ENCODE measurements at places on chromosomes 7 and 10.

DNA sequence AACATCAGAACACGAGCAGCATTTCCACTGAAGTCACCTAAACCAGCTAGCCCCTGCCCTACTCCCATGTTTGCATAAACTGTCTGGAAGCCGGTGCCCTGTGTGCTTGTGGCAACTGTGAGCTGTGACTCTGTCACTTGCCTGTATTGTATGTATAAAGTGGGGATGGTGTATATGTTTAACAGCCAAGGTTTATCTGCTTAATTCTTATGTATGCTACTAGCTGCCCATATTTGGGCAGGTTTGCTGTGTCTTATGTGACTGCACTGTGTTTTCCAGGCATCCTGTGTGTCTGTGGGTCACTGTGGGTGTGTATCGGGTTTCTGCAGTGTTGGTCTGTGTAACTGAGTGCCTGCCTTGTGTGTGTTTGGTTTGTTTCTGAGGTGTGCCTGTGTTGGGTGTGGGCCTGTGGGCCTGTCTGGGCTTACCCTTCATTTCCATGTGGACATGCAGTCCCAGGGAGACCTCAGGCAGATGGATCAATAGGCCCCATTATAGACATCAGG is 9.3 kb downstream of the LBX1 start:
- no peak for DNase-seq

GRCh38 chr7:7996568-7996967 is 28.0 kb downstream of the GLCCI1 start:
- DNase-seq, result no peak

DNA sequence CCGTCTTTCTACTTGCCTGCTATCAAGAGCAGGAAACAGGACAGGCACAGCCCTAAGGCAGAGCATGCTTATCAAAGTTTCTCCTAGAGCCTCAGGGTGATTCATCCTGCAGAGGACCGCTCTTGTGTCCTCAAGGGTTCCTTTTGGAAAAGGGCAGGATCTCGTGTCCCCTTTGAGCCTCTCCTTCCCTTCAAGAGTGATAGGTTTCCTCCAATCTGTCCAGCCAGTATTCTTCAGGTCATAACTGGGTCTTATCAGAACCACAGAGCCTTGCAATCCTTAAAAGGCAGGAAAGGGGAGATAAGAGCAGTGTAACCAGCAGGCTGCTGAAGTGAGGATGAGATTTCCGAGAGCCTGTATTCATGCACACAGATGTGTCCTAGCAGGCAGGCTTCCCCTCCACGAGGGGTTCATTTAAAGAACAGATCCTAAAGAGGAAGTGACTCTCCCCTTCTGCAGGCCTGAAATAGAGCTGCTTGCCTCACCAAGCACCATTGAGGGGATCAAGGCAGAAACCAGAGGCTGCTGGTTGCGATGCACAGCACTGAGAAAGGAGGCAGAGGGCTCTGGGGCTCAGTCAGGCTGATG is 90.5 kb upstream of the SVIL start:
- DNase-seq, result no peak

DNA sequence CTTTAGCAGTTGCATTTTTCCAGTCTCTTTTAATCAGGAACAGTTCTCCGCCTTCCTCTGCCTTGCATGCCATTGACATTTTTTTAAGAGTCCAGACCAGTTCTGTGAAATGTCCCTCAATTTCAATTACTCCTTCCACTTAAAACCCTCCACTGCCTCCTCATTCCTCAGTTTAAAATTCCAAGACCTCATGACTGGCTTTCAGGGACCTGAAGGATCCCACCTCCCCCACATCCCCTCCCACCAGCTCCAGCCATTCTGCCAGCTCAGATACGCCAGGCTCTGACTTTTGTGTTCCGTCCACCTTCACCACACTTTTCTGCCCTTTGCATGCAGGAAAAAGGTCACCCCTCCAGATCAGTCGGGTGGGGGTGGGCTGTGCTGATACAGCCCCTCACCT is 8.7 kb downstream of the TNRC18 start:
- no peak for DNase-seq

- no peak for DNase-seq
Measured at GRCh38 chr7:156673454-156673853, 32.9 kb downstream of the RNF32 start.

All from globus pallidus (tissue), 1 donor.